ENCODE measurements at places on chromosomes 6 and 20. TPM values are rescaled to one million over a fixed set of nuclear protein-coding genes. Genes with fewer than 3 reads are reported as not detected.

SAMD3 gene
- 4.9 TPM for total RNA-seq

KIFC1 gene
- total RNA-seq = 61.7 TPM

MATN4 gene
- 5.1 TPM for total RNA-seq

OR2H2 gene
- not detected for total RNA-seq

MYL9 gene
- 23.5 TPM for total RNA-seq

BTN1A1 gene
- 0.38 TPM for total RNA-seq

SIRPG gene
- not detected for total RNA-seq

OLIG3 gene
- total RNA-seq = 0.27 TPM

OOEP gene
- total RNA-seq = not detected

MUC22 gene
- total RNA-seq = not detected

ABHD12 gene
- total RNA-seq = 63.8 TPM

LY86 gene
- total RNA-seq = not detected

DNA sequence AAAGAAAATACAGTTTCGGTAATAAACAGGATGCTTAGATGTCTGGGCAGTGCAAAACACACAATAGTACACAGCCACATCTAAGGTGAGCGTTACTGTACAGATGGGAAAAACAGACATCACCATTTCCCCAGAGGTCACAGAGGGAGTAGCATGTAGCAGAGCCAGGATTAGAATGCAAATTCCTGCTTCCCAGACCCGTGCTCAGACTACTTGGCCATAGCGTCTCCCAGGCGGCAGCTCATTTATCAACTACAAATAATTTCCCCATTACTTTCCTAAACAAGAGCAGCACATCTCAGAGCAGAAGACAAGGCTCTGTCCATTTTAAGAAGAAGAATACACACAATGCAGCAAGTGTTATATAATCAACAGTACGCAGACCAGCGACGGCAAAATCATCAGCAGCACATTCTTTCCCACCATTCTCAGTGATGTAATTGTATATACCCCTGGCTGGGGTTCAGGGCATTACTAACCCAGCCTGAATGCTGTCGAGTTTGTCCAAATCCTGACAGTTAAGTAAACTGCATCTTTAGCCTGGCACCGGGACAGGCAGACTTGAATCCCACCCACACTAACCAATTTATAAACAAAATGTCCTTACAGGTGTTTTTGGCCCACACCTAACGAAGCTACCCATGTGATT is 61.9 kb downstream of the CNKSR3 start:
- H3K4me3 ChIP-seq = no peak overlapping the region
- H3K36me3 ChIP-seq = no peaks in the 10 kb centered on the region
- no peak overlapping the region for H3K27ac ChIP-seq
- H3K4me1 ChIP-seq = no peaks in the 10 kb centered on the region

- H3K27ac ChIP-seq = no peak overlapping the region
- no peaks in the 10 kb centered on the region for H3K36me3 ChIP-seq
- no peak for DNase-seq
- H3K4me3 ChIP-seq = no peak overlapping the region
These were observed 12.1 kb upstream of the IP6K3 start for GRCh38 chr6:33758815-33759216.

DNA sequence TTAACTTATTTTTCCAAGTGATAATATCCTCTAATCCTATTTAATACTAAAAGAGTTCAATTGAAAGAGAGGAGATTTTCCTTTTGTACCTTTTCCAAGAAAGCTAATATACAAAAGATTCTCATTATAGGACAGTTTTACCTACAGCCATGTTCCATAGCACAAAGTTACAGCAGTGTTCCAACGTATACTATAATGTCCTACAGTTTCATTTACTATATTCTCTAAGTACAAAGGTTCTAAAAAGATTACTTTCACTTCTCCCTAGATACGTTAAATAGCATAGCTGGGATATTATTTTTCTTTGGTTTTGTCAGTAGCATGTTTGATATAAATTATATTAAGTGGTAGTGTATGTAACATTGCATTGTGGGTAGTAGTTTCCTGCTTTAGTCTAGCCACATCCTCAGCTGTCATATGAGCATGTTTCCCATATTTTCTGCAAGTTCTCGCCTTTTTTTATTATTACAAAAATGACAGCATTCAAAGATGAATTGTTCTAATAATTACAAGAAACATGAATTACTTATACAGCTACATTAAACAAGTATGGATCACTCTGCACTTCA is 4.4 kb upstream of the RUNX2 start:
- H3K4me3 ChIP-seq = no peak overlapping the region
- no peak for DNase-seq
- no peak overlapping the region for H3K27ac ChIP-seq
- no peaks in the 10 kb centered on the region for H3K36me3 ChIP-seq

GRCh38 chr6:32076321-32076809 is 32.8 kb downstream of the TNXB start:
- no peaks in the 10 kb centered on the region for H3K36me3 ChIP-seq
- no peaks in the 10 kb centered on the region for H3K4me1 ChIP-seq
- no peaks in the 10 kb centered on the region for H3K27me3 ChIP-seq
- H3K4me3 ChIP-seq = no peak overlapping the region
- DNase-seq = no peak
- H3K27ac ChIP-seq = no peak overlapping the region

- H3K4me3 ChIP-seq = no peak overlapping the region
- H3K36me3 ChIP-seq = peaks cover 50% of the 10 kb centered on the region
- no peaks in the 10 kb centered on the region for H3K4me1 ChIP-seq
- H3K27me3 ChIP-seq = no peaks in the 10 kb centered on the region
- DNase-seq = no peak
- H3K27ac ChIP-seq = no peak overlapping the region
These were observed 20.1 kb downstream of the SEC23B start for GRCh38 chr20:18527836-18528235.

DNA sequence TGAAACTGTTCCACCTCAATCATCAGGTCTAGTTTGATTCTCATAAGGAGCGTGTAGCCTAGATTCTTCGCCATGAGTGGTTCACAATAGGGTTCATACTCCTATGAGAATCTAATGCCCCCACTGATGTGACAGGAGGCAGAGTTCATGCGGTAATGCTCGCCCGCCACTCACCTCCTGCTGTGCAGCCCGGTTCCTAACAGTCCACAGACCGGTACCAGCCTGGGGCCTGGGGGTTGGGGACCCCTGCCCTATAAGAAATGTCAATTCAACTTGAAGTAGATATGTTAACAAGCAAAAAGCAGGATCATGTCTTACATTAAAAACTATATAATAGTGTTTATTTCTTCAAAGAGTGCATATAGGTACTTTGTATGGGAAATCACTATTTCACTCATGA is 216.5 kb downstream of the COL19A1 start:
- H3K27me3 ChIP-seq = no peaks in the 10 kb centered on the region
- no peak for DNase-seq
- no peaks in the 10 kb centered on the region for H3K36me3 ChIP-seq

DNA sequence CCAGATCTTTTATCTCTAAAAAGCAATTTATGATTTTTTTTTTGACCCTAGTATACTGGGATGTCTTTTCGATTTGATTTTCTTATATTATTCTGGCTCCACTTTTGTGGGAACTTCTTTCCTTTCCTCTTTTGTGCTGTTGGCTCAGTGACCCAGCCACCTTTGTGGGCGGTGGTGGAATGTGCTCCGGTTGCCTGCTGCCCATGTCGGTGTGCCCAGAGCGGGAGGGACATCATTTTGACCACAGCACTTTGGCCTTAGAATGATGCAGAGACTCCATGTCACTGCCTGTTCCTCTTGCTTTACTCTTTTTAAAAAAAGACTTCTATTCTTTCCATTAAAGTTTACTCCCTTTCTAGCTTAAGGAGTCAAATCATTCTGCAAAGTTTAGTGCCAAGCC is 198.0 kb downstream of the FARS2 start:
- H3K27ac ChIP-seq = no peak overlapping the region
- no peaks in the 10 kb centered on the region for H3K27me3 ChIP-seq
- no peaks in the 10 kb centered on the region for H3K36me3 ChIP-seq
- no peak for DNase-seq
- H3K4me1 ChIP-seq = peaks cover 17% of the 10 kb centered on the region

DNA sequence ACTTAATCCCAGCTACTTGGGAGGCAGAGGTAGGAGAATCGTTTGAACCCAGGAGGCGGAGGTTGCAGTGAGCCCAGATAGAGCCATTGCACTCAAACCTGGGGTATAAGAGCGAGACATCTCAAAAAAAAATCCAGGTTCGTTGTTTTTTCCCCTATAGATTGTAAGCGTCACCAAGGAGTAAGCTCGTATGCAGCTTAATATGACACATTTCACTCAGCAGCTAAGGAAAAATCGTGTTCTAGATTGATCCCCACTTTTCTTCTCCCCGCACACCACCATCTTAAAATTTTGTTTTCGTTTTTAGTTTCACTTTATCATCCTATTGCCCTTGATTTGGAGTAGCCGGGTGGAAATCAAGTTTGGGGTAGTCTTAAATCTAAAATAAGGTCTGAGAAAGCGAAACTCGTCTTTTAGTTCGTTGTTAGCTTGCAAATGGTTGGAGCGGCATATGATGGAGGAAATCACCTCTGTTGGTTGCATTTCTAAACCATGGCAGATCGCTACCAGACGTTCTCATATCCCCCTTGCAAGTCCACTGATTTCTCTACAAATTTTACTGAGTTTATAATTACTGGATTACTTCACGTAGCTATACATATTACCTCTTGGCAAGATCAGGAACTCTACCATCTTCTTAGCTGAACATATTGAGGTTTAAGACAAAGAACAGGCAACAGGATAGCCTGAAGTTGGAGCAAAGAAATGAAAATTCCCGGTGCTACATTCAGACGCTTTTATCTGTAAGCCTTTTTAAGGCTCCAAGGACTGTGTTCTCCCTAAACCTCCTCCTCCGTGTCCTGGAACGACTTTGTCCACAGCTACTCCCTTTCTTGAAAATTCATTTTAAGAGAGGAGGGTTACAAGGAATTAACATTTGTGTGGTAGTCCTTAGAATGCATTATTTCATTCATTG is 91.1 kb upstream of the BTN3A2 start:
- H3K36me3 ChIP-seq = no peaks in the 10 kb centered on the region
- peak overlapping the region; percentile 86 for H3K27ac ChIP-seq

GRCh38 chr6:152271776-152272464 is 365.2 kb downstream of the SYNE1 start:
- DNase-seq = no peak
- H3K36me3 ChIP-seq = no peaks in the 10 kb centered on the region
- no peak overlapping the region for H3K4me3 ChIP-seq

DNA sequence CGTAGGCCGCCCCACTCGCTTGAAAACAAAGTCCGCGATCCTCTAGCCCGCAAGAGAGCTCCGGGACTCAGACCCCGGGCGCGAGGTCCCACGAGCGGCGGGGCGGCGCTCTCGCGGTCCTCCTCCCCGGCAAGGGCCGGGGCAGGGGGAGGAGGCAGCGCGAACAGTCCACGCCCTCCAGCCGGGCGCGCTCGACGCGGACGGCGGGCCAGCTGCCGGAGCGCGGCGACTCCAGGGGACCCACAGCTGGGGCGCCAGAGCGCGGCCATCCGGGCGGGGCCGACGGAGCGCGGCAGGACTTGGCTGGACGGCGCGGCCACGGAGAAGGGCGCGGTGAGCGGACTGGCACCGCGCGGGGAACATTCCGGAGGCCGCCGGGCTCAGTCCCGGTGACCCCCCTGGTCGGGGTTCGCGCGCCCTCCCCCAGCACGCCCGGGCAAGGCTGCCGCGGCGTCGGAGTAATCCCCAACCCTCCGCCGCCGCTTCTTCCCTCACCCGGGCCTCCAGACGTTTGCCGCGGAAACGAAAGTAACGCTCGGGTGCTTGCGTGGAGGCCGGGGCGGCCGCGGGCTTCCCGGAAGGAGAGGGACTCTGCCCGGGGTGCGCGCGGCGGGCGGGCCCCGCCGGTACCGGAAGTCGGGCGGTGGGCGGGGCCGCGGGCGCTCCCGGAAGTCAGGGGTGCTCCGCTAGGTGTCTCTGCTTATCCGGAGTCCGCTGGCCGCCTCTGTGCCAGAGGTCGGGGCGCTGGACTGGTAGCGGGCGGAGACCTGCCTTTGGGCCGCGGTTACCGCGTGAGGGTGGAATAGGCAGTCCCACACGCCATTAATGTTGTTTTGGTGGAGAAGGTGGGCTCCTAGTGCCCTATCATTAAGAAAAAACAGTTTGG is at the start of gene RIPK1:
TSS of gene RIPK1 (plus strand) at position 166 of the 886 bp plus-strand sequence. CDS start 8,330 bp downstream, outside the sequence.
- peak; percentile 89 for DNase-seq
- peak within 1 kb of the TSS; percentile 93 for H3K4me3 ChIP-seq
- no peaks in the 10 kb centered on the region for H3K27me3 ChIP-seq
- H3K4me1 ChIP-seq = peaks cover 37% of the 10 kb centered on the region
- H3K36me3 ChIP-seq = no peaks in the 10 kb centered on the region

GRCh38 chr20:44014807-44015732 is 100.4 kb downstream of the TOX2 start:
- no peak overlapping the region for H3K4me3 ChIP-seq
- no peaks in the 10 kb centered on the region for H3K4me1 ChIP-seq
- no peak for DNase-seq
- no peak overlapping the region for H3K27ac ChIP-seq

- no peak overlapping the region for H3K4me3 ChIP-seq
- no peak for DNase-seq
- no peak overlapping the region for H3K27ac ChIP-seq
- no peaks in the 10 kb centered on the region for H3K27me3 ChIP-seq
- H3K36me3 ChIP-seq = no peaks in the 10 kb centered on the region
- no peaks in the 10 kb centered on the region for H3K4me1 ChIP-seq
These were observed 1.4 kb downstream of the CST8 start for GRCh38 chr20:23492292-23492691.

GRCh38 chr20:61055180-61056010 is 196.7 kb upstream of the CDH4 start:
- H3K4me3 ChIP-seq = no peak overlapping the region
- DNase-seq = no peak
- H3K27me3 ChIP-seq = no peaks in the 10 kb centered on the region
- no peaks in the 10 kb centered on the region for H3K4me1 ChIP-seq

DNA sequence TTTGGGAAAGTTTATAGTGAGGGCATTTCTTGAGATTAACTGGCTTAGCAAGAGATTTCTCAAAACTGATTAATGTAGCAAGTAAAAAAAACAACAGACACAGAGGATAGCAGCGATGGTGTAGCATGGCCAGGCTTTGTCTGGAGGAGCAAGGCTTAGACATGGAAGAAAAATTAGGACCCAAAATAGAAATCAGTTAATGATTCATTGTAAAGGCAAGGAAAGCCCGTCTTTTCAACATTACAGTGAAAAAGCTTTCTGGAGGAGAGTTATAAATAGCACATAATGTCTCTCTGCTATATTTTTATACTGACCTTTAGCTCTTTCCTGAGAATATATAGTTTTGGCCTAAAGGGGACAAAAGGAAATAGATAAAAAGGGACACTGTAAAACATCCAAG is 45.1 kb downstream of the FNDC1 start:
- H3K36me3 ChIP-seq = no peaks in the 10 kb centered on the region
- no peak overlapping the region for H3K27ac ChIP-seq
- H3K4me3 ChIP-seq = no peak overlapping the region
- DNase-seq = no peak

GRCh38 chr6:84575264-84575663 is 189.1 kb downstream of the TBX18 start:
- H3K36me3 ChIP-seq = no peaks in the 10 kb centered on the region
- no peak for DNase-seq
- no peak overlapping the region for H3K4me3 ChIP-seq
- H3K27me3 ChIP-seq = no peaks in the 10 kb centered on the region
- no peaks in the 10 kb centered on the region for H3K4me1 ChIP-seq
